ENCODE measurements at places on chromosomes 4 and X.

DNA sequence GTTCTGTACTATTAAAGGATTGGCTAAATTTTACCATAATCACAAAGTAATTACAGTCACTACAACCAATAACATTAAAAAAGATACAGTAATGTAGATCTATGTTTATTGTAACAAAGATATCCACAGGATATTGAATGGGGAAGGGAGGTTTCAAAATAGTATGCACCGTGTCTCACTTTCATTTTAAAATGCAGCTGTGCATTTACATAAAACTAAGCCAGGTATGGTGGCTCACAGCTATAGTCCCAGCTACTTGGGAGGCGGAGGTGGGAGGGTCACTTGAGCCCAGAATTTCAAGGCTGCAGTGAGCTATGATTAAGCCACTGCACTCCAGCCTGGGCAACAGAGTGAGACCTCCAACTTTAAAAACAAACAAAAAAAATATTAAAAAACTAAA is 8.5 kb downstream of the SRP72 start:
- DNase-seq, result no peak

GRCh38 chr4:85637778-85638177 is 162.8 kb downstream of the ARHGAP24 start:
- no peak for DNase-seq

DNA sequence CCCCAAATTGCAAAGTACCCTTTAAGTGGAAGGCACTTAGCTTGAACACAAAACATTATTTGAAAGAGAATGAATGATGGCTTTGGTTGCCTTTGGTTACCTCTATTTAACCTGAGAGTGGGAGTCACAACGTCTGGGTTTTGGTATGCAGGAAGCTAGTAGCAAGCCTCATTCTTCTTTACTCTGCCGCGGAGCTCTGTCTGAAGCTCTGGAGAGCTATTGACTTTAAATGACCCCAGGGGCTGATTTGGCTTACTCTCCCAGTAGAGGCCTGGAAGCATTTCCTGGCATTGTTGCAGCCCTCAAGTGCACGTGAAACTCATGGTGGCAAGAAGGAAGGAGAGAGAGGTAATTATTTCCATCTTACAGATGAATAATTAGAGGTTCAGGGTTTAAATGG is 81.8 kb upstream of the MAGEA4 start:
- no peak for DNase-seq

DNA sequence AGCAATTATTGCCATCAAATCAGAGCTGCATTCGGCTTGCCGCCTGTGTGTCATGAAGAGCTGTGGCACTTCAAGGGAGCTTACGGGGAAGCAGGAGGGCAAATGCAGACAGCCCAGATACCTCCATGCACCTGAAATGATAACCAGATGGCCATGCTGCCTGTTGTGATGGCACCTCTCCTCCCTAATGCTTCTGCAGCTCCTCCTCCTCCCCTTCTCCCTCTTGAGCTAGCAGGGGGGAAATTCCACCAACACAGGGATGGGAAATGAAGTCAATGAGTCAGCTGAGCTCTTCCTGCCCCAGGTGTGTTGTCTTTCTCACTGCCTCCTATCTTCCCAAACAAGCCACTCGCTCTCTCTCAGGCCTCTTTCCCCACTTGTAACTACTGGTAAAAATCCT is 565.0 kb downstream of the BCOR start:
- no peak for DNase-seq

GRCh38 chrX:13891377-13892140 is 74.7 kb upstream of the GPM6B start:
- DNase-seq, result no peak

DNA sequence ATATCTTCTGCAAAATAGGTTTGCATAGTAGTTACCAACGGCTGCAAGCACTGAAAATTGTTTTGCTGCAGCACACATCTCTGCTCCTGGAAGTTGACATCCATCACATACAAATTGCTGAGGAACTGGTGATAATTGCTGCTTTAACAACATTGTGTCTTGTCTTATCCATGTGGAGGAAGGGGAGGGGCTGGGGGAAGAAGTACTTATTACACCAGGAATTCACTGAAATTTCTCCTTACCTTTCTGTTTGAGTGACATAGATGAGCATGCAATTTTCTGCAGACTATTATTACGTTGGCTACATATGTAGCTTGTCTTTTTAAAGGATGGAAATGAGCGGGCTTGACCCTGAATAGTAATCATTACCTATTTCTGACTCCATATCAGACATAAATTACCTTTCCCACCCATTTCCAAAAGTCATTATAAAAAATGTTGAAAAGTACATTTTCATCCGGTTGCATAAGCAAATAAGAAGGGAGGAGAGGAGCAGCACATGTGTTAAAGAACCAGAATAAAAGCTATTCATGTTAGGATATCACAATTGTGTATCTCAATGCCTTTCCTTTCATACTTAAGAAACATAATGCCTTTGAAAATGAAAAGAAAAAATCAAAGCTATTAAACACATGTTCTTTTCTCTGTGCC is 1905.6 kb downstream of the PCDH7 start:
- no peak for DNase-seq

DNA sequence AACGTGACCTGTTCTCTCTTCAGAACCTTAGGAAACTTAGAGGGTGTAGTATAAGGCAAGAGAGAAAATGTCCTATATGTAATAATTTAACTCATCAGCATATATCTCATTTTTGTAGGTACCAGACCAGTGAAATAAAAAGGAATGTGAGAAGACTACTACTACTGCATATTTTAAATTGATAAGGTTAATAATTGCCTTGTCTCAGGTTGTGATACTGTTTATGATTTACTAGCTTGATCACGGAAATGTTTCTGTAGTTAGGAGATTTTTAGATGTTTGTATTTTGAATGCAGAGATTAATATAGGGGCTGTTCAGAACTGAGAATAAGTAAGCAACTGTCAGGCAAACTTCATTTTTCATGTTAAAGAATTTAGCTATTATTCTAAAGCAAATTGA is 1563.4 kb downstream of the C4orf33 start:
- no peak for DNase-seq

GRCh38 chr4:7160439-7160838 is 31.9 kb upstream of the SORCS2 start:
- DNase-seq, result no peak

GRCh38 chr4:47819178-47819577 is 18.7 kb downstream of the CORIN start:
- DNase-seq, result no peak

- DNase-seq, result no peak
These were observed 2.3 kb downstream of the SLC10A6 start for GRCh38 chr4:86846921-86847320.

DNA sequence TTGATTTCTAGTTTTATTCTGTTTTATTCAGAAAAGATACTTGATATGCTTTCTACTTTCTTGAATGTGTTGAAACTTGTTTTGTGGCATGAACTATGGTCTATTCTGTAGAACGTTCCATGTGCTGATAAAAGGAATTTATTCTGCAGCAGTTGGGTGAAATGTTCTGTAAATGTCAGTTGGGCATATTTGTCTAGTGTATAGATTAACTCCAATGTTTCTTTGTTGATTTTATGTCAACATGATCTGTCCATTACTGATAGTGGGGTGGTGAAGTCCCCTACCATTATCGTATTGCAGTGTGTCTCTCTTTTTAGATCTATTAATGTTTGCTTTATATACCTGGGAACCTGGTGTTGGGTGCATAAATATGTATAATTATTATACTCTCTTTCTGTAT is 55.5 kb downstream of the CEP135 start:
- no peak for DNase-seq

- DNase-seq, result no peak
These were observed 174.9 kb upstream of the MXRA5 start for GRCh38 chrX:3521396-3521795.

- DNase-seq, result no peak
These were observed 19.5 kb downstream of the NSUN7 start for GRCh38 chr4:40769266-40769665.

GRCh38 chrX:101918751-101919150 is 13.1 kb downstream of the ZMAT1 start:
- DNase-seq, result no peak

DNA sequence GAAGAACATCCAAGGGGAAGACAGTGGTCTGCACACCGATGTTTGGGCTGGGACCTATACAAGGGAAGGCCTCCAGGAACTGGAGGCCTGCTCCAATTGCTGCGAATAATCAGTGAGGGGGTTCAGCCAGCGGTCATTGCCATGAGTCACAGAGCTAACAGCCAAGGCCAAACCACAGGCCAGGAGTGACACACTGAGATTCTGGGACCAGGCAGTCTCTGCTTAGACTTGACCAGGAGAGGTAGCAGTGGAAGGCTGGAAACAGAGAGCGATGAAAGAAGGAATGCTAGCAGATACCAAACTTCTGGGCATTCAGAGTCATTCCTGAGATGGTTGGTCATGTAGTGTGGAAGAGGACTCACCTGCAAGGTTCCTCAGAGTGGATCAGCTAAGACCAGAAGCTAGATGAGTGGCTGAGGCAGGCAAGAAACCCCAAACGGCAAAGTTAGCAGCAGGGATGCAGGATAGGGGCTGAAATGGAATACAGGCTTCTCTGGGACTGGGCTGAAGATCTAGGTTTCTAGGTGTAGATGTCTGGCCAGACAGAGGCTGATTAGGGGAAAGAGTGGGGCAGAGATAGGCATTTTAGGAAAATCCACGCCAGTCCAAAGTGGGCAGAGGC is 54.7 kb downstream of the CNGA2 start:
- no peak for DNase-seq

DNA sequence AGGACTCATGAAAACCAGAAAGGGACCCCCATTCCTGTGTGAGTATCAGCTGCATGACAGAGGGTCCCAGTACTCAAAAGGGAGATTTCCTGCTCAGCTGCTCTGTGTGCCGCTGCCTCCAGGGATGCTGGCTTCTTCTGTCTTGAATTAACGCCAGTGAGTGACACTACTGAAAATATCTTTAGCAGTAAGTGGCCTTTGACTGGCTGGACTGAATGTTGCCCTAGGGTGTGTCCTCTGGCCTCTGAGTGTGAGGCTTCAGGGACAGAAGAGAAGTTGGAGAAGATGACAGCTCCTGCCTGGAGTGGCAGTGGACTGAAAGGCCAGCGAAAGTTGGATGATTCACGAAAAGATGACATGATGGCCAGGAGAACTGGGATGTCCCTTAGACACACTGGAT is 95.4 kb downstream of the LIMCH1 start:
- DNase-seq, result no peak

- DNase-seq, result no peak
These were observed 139.0 kb downstream of the ADAMTS3 start for GRCh38 chr4:72430050-72430449.

DNA sequence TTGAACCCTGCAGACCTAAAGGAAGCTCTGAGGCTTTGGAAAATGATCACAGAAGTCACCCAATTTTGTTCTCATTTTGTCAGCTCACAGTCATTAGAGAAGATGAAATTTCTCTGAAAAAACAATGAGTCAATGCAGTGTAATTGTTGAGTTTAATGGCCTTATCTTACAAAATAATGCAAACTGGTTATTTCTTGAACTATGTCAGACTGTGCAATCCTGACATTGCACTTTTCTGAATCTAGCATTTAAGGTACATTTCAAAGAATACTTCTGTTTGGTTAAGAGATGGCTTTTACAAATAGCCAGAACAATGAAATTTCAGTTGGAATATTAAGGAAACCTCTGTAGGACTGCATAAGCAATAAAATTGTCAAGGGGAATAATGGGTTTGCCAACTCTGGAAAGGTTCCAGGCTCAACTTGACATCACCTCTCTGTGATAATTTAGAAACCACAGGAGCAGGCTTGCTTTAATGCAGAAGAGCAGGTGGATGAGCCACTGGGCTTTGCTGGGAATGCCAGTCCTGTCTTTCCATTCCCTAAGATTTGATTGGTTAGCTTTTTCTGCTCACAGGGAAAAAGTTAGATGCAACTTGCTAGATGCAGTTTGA is 222.8 kb downstream of the FRMPD4 start:
- no peak for DNase-seq

GRCh38 chrX:11887175-11887574 is 129.1 kb downstream of the MSL3 start:
- DNase-seq, result no peak

GRCh38 chrX:9370893-9371292 is 94.0 kb upstream of the TBL1X start:
- no peak for DNase-seq

Data from stimulated activated CD4-positive, alpha-beta T cell treated with anti-CD3 and anti-CD28 coated beads, Interleukin-4, amount 100 ng/mL, for 4 hours (primary cell).